GM04504 (cell line): ENCODE measurements at places on chromosomes 2 and 18.

DNA sequence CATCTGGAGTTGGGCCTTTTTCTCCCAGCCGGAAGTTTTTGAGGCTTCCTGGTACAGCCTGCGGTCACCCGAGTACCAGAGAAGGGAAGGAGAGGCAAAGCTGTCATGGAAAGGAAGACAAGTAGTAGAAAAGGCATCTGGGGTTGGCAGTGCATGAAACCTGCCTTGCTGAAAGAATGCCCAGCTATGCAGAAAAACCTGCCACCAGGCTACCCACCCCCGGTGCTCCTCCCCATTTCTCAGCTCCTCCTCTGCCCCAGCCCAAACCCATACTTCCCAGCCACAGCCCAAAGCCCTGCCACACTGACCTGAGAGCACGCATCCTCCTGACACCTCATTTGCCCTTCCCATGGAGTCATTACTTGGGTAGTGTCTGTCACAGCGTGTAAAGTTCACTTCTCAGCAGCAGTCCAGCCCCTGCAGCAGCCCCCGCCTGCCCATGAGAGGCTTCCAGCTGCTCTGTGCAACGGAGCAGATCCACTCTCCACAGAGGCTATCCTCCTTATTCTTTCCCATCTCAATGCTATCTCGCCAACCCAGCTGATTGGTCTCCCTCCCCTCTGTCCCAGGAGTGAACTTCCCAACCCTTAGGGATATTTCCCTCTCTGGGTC, 40.4 kb upstream of the MAL start:
- DNase-seq: no peak

DNA sequence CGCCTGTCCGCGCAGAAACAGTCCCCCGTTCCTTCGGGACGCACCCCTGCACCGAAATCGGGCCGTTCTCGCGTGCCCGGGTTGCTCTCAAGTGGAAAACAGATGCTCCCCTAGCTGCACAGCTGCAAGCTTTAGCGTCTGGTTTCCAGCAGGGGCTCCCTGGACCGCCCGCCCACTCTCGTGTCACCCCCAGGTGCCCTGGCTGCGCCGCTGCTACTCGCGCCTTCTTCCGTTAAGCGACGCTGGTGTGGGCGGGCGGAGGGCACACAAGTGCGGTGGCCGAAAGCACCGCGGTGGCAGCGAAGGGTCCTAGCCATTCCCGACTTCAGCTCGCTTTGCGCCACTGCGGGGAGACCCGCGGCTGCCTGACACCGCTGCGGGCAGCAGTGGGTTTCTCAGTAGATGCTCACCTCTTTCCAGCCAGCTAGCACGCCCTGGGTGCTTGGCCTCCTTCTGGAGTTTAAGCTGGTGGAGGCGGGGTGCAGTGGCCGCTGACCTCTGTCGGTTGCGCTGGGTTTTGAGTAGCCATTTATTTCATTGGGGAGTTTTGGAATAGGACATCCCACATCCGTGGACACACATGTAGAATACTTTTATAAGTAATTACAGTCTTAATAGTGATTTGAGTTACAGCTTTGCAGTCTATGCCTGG, 806 bp downstream of the ZNF407 start:
- DNase-seq: no peak

- no peak for DNase-seq
Observed at GRCh38 chr2:239818086-239818485, 207.1 kb downstream of the NDUFA10 start.

GRCh38 chr18:34800381-34800780, 90.3 kb downstream of the DTNA start:
- no peak for DNase-seq

DNA sequence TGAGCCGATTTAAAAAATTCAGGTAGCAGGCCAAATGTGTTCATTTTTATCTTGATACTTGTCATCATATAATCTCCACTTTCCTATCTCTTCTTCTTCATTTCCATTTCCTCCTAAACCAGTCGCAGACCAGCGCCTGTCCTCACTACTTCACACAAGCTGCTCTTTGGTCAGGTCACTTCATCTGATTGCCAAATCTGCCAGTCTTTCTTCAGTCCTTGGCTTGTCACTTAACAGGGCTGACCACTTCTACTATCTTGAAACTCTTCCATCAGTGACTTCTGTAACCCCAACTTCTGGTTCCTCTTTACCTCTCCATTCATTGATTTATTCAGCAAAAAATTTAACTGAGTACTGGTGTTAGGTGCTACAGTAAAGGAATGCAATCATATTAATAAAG, 18.0 kb upstream of the SPRED2 start:
- DNase-seq: no peak

GRCh38 chr2:45812011-45812500, 160.6 kb downstream of the PRKCE start:
- peak; percentile 39 for DNase-seq

DNA sequence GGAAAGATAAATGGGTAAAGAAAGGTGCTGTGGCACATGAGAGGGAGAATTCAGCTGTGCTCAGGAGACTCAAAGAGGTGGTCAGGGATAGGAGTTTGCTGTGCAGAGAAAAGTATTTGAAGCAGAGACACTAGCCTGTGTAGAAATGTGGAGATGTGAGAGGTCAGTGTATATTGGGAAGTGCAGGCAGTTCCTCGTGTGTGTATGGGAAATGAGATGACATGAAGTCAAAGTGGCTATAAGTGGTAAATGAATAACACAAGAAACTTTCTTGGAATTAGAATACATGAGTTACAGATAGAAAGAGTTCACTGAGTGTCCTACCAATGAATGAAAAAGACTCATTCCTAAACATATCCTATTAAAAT, 11.6 kb downstream of the MAP3K20 start:
- DNase-seq: no peak

GRCh38 chr2:197131558-197131855, 179.1 kb downstream of the ANKRD44 start:
- no peak for DNase-seq
